ENCODE measurements at places on chromosomes 11 and 22.
A peak's percentile ranks its signal among the peaks of the same experiment; 100 is the strongest.

DNA sequence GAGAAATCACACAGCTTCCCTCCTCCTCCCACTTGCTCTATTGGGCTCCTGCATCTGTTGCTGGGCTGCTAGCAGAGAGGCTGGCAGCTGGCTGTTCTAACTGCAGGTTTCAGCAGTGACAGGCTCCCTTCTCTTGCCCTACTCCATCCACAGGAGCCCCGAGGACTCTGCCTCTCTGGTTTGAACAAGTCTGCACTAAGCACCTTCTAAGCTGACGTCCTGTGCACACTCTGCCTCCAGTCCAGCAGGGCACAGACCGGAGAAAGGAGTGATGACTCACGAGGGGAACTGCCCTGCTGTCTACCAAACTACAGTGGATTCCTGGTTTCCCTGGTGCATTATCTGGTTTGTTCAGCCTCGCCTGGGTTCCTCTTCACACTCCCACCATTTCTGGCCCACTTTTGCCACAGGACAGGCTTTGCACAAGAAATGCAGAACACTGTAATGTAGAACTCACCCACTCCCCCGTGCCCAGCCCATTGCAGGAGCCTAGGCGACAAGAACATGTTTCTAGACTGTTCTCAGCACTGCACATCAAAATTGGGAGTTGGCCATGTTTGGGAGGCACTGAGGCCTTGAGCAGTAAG lies 26.0 kb downstream of the IL10RA start:
- peak; percentile 48 for DNase-seq

- no peak for DNase-seq
Observed at GRCh38 chr11:109864834-109865547, 228.2 kb upstream of the ZC3H12C start.

GRCh38 chr11:15969281-15969680 lies 387.1 kb downstream of the SOX6 start:
- DNase-seq, result no peak

- DNase-seq, result peak; percentile 59
Observed at GRCh38 chr22:32473388-32473952, 1.1 kb upstream of the FBXO7 start.

- no peak for DNase-seq
Observed at GRCh38 chr11:79482800-79483199, 42.0 kb upstream of the TENM4 start.

DNA sequence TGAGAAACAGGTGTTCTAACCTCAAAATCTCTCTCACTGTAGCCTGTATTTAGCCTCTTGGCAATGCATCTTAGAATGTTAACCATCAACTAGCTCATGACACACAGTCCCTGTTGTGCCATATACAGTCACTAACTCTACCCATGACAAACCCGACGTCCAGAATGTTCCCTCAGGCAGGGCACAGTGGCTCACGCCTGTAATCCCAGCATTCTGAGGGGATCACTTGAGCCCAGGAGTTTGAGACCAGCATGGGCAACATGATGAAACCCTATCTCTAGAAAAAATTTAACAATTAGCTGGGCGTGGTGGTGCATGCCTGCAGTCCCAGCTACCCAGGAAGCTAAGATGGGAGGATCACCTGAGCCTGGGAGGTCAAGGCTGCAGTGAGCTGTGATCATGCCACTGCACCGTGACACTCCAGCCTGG lies 18.2 kb upstream of the CCDC34 start:
- no peak for DNase-seq

DNA sequence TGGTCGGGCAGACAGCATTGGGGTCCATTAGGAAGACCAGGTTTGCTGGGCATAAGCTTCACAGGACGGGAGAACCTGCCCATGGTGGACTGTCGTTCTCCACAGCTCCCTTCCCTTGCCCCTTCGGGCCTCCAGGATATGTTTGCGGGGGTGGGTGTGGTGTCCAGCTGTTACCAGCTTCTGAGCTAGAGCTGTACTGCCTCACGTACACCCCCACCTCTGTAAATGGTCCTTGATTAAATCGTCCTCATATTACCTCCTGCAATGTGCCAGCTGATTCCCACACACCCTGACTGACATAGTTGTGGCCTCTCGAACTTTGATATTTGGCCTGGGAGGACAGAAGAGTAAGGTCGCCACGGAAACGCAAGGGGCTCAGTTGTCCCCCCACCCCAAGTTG lies 16.2 kb upstream of the BCR start:
- DNase-seq, result no peak

- DNase-seq, result no peak
Observed at GRCh38 chr22:36734171-36735058, 30.9 kb upstream of the CACNG2 start.

- no peak for DNase-seq
Observed at GRCh38 chr11:124446916-124447315, 1.4 kb upstream of the OR8B8 start.

DNA sequence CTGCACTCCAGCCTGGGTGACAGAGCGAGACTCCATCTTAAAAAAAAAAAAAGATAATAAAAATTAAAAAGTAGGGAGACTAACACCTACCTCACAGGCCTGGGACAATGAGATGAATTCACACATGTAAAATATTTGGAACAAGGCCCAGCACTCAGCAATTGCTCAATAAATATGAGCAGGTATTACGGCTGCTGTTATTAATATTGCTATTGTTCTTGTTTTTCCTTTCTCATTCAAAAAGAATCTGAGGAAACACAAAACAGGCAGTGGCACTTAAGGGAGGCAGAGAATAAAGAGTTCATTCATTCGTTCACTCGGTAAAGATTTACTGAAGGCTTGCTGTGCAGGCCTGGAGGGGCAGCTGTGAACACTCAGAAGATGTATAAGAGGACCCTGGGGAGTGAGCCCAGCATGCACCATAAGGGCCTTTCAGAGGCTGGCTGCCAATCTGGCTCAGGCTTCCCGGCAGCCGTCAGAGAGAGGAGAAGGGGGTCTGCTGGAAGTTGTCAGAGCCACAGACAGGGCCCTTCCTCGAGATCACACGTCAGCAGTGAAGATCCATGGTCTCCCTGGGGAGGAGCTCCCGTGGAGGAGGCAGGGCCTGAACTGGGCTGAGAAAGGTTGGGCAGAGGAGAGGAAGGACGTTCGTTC lies 51.6 kb upstream of the TCF20 start:
- DNase-seq, result no peak

DNA sequence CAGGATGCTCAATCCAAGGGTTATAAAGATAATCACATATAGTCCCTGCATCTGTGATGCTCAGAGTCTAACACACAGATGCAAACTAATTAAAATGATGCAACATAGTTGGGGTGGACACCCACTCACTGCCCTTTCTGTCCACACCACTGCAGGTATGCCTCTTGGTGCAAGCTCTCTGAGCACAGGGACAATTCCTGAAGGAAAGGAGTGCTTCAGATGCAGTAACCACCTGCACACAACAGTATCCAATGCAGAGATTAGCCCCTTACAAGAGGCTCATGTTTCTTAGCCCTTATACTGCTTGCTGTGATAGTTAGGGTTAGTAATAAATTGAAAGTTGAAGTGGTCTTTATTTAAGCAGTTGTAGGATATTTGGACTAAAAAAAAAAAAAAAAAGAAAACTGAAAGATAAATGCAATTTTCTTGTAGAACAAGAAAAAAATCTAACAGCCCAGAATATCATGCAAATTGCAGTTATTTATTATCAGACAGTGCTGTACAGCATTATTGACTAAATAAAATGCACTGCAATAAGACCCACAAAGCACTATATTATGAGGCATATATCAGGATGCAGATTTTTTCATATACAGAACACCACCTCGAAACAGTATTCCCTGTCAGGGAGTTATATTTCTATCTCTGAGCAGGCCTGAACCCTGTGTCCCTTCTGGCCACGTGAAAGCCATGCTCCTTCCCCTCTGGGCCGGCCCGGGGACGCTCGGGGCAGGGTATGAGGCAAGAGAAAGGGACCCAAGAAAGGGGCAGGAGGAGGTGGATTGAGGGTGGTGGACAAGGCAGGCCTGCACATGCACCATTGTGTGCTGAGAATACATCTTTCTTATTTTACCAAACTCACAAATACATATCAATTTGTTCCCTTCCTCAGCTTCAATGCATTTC lies 260.2 kb downstream of the OPCML start:
- no peak for DNase-seq

DNA sequence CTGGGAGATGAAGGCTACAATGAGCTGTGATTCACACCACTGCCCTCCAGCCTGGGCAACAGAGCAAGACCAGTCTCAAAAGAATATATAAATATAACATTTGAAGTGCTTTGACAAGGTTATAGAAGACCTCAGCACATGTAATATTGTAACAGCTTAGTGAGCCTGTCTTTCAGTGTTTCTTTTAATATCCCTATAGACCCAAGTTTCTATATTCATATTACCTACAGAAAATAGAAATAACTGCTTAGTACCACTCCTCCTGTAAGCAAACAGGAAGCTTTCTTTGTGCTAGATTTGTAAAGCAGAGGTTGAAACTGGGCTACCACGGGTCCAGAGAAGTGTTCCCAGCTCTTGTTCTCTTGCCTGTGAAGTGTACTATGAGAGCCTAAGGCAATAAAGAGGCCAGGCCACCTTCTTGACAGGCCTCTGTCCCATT lies 68.2 kb downstream of the PPP2R1B start:
- DNase-seq, result no peak

- DNase-seq, result no peak
Observed at GRCh38 chr11:122721201-122721963, 65.9 kb downstream of the UBASH3B start.

GRCh38 chr11:134915212-134915611 lies 503.2 kb upstream of the B3GAT1 start:
- no peak for DNase-seq

DNA sequence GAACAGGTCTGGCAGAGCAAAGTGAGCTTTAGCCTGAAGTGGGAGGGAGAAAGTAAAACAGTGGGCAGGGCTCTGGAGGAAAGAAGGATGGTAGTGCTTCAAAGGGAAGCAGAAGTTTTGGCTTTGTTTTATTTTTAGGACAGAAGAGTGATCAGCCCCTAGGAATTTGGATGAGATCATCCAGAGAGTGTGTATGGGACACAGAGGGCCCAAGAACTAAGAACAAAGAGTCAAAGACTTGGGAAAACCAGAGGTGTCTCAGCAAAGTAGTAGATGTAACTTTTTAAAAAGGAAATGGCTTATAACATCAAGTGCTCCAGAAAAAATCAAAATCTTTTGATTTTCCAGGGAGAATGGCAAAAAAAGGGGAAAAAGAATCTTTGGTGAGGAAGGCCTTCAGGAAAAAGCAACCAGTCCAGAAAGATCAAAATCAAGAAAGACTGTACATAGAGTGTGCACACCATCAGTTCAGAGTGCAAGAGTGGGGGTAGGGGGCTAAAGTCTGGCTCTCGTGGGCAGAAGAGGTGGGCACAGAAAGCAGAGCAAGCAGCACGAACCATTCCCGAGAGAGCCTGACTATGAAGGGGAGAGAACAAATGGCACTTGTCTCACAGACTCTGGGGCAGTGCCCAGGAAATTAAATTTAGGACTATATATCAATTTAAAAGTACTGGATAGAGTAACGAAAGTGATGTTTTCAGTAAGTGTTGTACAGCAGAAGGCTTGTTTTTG lies 30.0 kb downstream of the MAPK1 start:
- DNase-seq, result no peak

- DNase-seq, result no peak
Observed at GRCh38 chr11:34185926-34186841, 80.8 kb downstream of the NAT10 start.

DNA sequence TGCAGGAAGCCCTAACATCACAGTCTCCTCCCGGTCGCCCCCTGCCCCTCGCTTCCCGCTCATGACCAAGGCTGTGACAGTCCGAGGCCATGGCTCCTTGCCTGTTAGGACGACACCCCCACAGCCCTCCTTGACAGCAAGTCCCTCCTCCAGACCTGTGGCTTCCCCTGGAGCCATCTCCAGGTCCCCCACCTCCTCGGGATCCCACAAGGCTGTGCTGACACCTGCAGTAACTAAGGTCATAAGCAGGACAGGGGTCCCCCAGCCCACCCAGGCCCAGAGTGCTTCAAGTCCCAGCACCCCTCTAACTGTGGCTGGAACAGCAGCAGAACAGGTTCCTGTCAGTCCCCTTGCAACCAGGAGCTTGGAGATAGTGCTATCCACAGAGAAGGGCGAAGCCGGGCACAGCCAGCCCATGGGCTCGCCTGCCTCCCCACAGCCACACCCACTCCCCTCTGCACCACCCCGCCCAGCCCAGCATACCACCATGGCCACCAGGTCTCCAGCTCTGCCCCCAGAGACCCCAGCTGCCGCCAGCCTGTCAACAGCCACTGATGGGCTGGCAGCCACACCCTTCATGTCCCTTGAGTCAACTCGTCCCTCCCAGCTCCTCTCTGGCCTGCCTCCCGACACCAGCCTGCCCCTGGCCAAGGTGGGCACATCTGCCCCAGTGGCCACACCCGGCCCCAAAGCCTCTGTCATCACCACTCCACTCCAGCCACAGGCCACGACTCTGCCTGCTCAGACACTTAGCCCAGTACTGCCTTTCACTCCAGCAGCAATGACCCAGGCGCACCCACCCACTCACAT lies 63.2 kb downstream of the OTOG start:
- no peak for DNase-seq

DNA sequence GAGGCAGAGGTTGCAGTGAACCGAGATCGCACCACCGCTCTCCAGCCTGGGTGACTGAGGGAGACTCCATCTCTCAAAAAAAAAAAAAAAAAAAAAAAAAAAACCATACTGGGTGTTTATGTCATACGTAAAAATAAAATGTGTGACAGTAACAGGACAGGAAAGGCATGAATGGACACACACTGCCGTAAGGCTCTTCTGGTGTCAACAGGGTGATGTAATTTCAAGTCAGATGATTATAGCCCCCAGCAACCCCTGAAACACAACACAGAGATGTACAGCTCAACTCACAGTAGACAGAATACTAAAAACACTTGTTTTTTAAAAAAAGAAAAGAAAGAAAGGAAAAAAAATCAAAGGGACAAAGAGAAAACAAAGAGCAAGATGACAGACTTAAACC lies 22.2 kb downstream of the SBF1 start:
- no peak for DNase-seq

DNA sequence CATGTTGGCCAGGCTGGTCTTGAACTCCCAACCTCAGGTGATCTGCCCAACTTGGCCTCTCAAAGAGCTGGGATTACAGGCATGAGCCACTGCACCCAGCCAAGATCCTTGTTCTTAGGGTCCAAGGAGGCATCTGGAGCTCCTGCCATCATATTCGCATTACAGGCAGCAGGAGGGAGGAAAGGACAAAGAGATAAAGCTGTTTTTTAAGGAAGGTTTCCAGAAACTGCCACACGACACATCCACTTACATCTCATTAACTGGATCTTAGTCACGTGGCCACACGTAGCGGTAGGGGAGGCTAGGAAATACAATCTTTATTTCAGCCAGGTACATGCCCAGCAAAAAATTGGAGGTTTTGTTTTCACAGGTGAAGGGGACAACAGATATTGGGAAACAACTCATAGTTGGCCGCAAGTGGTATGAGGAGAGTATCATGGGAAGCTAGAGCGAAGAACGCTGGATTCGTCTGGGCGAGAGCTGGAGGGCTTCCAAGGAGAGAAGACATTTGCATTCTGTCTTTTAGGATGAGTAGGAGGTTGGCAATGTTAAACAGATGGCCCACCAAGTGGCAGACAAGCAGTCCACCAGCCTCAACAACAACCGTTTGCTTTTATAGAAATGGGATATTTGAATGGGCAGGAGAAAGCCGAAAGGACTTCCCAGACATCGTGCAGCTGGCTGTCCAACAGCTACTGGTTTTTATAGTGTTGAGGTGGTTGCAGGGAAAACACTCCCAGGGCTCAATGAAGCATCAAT lies 39.2 kb upstream of the DMC1 start:
- no peak for DNase-seq
